ENCODE measurements at places on chromosomes 7 and 10.

GRCh38 chr10:97361537-97361901 lies 27.0 kb upstream of the FRAT2 start:
- DNase-seq = no peak

DNA sequence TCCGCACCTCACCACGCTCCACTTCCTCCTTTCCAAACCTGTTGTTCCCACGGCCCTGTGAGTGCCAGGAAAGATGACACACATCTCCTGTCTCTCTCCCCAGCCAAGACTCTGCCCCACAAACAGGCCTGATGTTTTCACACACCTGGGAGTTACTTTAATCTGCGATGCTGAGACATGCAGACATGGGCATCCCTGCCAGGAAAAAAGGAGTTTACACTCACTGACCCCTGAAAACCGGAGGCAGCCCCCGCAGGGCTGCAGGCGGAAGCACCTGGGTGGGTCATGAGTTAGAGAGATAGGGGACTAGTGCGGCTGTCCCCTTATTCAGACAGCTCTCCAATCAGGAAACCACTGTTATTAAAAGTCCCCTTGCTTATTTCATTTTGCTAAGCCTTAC lies 106.4 kb upstream of the CARD11 start:
- DNase-seq = no peak

DNA sequence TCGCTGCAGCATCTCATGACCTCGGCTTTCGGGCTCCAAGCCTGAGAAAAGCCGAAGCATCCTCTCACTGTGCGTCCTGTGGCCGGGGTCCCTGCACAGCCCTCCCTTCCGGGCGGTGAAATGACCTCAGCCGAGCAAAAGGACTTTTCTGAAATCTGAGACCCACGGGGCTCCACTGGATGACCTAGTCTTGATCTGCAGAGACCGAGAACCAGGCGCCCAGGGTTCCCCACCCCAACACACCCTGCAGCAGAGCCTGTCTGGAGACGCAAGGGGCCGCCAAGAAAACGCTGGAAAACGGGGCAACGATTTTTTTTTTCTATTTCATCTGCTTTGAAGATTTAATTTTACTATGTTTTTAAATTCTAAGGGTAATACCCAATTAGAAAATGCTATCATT lies 31.7 kb downstream of the NPS start:
- DNase-seq = no peak

- no peak for DNase-seq
Measured at GRCh38 chr7:36021367-36021766, 131.7 kb upstream of the EEPD1 start.

GRCh38 chr7:82331234-82331633 lies 112.3 kb downstream of the CACNA2D1 start:
- DNase-seq = no peak

GRCh38 chr10:132838346-132838970 lies 52.5 kb upstream of the NKX6-2 start:
- no peak for DNase-seq

- no peak for DNase-seq
Measured at GRCh38 chr7:121000081-121000983, 11.8 kb downstream of the CPED1 start.

- no peak for DNase-seq
Measured at GRCh38 chr7:467393-467828, 52.2 kb downstream of the PDGFA start.

DNA sequence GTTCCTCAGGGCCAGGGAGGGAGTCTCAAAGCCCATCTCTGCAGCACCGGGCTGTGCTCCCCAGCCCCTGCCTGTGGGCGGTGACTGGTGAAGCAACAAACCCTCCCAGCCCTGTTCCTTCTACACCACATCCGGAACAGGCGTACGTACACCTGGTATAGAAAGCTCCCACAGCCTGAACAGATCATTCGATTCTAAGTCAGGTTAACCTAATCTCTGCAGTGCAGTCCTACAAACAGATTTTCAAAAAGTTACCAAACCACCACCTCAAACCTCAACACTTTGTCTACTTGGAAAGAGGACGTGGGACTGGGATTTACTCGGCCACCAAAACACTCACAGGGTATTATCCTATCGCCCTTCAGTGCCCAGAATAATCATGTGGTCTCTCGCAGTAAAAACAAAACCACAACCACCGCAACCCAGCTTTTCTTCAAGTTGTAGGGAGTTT lies 238.4 kb downstream of the DIP2C start:
- DNase-seq = no peak

DNA sequence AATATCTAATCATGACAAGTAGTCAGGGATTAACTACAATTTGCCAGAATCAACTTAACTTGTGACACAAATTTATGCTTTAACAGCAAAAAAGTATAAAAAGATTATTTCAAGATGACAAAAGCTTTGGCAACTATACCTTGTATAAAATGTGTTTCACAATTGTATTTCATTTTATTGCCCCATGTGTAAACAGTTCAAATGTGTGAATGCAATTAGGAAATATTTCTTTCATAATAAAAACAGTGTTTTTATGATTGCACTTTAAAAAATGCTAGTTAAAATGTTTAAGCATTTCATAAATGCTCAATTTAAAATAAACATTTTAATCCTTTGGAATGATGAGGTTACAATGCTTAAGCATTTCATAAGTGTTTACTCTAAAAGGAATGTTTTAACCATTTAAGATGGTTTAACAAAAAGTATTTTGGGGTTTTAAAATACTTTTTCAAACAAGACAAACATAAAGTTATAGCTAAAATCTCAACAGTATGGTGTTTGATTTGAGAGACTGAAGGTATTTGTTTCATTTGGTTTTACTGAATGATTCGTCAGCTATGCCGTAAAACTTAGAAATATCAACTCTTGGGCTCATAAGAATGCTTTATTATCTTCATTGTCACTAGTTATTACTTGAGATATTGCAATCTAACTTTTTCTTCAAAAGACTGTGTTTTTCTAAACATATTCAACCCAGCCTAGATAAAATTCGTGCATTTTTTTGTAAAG lies 50.1 kb downstream of the SFTPD start:
- no peak for DNase-seq

DNA sequence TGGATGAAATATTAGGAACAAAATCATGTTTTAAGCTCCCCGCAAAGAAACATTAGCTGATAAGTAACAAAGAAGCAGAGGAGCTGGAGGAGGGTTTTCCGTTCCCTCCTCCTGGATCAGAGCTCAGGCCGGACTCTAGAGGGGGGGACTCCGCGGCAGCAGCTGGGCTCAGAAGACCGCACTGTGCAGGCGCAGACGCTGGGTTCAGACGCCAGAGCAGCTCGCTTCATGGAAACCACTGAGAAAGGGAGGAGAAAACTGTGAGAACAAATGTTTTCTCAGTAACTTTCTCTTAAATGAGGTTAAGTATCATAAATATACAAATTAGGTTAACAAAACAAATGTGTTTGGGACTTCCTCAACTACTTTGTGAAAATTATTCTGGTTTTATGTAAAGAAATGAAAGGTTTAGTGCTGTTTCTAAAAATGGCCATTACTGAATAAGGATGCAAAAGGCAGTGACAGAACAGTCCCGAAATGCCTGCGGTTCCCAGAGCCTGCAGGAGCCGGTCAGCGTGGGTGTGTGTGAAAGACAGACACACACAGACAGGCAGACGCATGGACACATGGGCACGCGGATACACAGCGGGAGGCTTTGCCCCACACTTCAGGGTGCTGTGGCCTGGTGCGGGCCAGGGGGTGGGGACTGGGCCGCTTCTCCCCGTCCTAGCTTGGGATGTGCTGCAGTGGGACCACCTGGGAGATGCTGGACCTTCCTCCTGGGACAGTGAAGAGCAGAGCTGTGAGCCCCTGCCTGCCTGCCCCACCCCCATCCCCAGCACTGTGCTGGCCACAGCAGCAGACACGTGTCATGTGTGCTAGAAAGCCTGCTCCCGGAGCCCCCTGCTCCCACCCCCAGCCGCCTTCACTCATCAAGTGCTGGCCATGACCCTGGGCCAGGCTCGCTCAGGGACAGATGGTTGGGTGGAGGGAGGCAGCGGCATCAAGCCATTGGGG lies 20.3 kb upstream of the ADGRA1 start:
- no peak for DNase-seq

GRCh38 chr7:12552876-12553275 lies 17.6 kb upstream of the SCIN start:
- no peak for DNase-seq

GRCh38 chr7:29196971-29197595 lies 2.5 kb downstream of the CHN2 start:
- DNase-seq = no peak

DNA sequence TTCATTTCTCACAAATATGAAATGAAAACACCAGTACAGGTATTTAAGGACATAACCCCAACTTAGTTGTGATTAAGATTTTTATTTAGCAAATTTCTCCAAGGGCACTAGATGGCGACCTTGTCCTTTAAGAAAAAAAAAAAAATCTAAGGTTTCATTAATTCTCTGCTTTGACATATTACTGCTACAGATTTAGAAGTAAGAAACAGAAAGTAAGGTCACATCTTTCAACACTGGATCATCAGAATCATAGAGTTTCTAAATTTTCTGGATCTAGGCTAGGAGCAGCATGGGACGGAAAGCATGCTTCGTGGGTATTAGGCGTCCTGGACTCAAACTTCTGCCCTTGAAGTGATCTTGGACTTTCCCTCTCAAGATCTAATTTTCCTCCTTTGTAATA lies 85.5 kb upstream of the PRKG1 start:
- peak; percentile 23 for DNase-seq

- no peak for DNase-seq
Measured at GRCh38 chr7:5553298-5553877, 129.8 kb upstream of the TNRC18 start.

GRCh38 chr10:88071879-88072278 lies 208.5 kb downstream of the PTEN start:
- DNase-seq = no peak

DNA sequence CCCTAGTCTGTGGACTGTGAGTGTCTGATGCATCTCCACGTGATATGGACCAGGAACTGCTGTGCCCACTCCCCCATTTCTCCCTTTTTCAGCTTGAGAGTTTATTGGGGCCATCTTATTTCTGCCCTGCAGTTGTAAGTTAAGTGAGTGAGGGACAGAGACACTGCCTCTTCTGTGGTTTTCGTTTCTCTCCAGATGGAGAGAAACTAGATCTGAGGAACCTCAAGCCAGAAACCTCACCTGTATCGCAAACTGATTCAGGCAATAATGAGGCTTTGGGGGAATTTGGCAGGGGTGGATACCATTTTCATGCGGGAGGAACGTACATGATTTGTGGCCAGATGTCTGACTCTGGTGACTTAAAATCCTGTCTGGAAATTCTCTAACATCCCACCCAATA lies 641.7 kb downstream of the TNS3 start:
- DNase-seq = no peak

- no peak for DNase-seq
Measured at GRCh38 chr10:8035641-8036470, 18.6 kb upstream of the GATA3 start.

GRCh38 chr7:38127216-38128207 lies 50.5 kb upstream of the STARD3NL start:
- DNase-seq = no peak

DNA sequence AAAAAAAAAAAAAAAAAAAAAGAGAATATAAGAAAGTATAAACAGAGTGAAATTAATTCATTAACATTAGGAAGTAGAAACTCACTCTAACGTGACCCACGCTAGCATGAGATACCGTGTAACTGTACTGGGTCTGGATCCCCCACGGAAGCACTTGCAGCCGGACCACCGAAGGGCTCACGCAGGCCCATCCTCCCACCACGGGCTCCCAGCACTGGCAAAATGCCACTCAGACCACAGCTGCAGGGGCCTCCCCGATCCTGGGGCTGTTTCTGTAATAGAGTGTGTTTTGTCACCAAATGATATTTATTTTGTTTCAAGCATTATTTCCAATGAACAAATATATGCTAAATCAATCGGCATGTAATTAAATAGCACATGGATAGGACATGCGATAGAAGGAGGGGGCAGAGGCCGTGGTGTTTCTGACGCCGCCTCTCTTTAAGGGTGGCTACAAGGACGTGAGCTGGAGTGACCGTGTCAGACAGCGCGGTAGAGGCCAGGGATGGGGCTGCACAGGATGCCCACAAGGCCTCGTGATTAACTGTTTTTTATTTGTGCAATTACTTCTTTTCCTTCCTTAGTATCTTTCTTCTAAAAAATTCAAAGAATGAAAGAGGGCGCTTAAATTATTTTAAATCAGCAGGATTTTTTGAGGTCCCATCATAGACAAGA lies 568.5 kb downstream of the PTPRN2 start:
- no peak for DNase-seq

GRCh38 chr7:16431646-16432424 lies 10.5 kb upstream of the CRPPA start:
- DNase-seq = no peak

DNA sequence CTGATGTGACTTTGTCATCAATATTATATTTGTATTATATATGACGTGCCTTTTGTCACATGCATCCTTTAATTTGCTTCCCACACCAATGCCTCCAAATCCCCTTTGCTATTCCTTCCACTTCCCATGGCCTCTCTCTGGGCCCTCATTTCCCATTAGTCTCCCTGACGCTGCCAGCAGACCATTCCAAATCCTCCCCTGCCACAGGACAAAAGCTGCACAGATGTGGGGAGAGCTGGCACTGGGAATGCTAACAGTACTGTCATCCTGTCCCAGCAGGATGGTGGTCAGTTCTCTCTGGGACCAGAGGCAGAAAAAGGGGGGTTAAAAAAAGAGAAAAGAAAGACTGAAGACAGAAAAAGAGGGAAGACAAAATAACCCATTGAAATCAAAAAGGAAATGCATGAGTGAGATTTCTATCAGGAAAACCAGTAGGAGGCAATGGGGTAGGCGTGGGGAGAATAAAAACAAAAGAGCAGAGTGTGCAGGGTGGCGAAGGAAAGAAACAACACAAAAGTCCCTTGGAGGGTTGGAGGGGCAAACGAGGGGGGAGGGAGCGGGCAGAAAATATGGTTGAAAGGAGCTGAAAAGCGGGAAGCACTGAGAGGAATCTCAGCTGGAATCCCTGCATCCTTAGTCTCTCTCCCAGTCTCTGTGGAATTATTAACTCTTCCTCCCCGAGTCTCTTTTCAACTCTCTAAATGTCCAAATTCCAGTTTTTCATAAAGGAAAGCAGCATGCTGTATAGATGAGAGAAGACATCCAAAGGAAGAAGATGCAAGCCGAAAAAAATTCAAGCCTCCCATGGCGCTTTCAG lies 59.2 kb upstream of the PTN start:
- DNase-seq = peak; percentile 62

DNA sequence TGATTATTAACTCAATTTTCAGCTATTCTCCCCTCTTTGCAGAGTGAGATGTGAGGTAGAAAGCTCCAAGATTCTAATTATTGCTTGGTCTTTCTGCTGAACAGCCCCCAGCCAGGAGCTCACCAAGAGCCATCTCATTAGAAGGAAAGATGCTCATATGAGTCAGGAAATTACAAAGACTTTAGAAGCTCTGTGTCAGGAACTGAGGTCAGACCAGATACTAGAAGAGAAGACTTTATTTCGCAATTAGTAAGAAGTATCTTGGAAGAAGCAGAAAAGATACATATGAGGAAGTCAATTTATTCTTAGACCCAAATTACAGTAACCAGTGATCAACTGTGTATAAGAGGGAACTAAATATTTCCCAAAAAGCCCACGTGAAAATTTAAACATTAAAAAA lies 626.9 kb downstream of the ZWINT start:
- DNase-seq = no peak
